ENCODE measurements at places on chromosomes 4 and X.

DNA sequence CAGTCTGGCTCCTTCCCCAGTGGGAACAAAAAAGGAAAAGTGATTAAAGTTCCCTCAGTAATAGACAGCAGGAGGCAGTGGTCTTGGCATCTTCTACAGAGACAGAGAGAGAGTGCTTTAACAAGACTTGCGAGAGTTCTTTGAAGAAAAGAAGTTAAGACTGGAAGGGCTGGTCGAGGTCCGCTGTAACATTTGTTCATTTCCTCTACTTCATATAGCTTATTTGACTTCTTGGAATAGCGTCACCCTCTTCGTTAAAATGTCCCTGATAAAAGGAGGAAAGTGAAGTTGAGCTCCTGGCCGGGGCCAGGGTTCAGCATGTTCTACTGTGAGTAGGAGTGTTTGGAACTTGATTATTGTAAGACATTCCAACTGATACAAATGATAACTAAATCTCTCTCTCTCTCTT, 179.8 kb downstream of the SLIT2 start:
- no peak for DNase-seq

DNA sequence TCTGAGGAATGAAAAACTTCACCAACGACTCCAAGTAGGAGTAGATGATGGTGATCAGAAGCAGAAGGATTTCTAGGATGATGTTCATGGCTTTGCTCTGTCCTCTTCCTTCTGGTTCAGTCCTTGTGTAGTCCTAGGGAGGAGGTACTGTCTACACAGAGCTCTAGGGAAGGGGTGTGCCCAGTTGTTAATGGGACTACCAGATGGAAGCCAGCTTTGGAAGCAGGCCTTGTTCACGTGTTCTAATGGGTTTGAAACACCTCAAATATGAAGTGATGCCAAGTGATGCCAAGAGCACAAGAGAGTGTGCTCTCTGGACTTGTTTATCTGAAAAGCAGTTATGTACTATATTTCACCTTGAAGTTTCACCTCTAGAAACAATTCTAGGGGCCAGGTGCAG, at the start of gene HSD17B13:
HSD17B13 (minus strand) TSS at position 129 of the 400 bp plus-strand sequence; CDS start at position 88, 41 bp downstream.
- no peak for DNase-seq

DNA sequence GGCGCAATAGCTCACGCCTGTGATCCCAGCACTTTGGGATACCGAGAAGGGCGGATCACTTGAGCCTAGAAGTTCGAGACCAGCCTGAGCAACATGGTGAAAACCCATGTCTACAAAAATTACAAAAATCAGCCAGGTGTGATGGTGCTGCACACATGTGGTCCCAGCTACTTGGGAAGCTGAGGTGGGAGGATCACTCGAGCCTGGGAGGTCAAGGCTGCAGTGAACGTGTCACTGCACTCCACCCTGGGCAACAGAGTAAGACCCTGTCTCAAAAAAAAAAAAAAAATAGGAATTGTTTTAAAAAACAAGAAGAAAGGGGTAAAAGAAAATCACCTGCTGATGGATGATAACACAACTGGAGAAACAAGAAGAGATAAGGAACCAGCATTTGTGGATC, 38.8 kb downstream of the CHIC2 start:
- no peak for DNase-seq

DNA sequence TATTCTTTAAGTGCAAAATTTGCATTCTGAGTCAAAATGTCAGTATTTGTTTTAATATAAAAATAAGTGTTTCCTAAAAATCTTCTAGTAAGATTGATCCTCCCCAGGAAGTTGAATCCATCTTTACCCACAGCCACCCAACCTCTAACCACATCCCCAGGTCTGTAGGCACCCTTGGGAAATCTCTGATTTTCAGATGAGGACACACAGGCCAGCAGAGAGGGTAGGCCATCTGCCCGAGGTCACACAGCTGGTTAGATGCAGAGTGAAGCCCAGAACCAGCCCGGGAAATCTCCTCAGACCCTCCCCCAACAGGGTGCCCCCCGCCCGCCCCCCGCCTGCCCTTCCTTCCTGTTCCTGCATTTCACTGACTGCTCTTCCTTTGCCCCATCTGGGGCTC, 277.5 kb downstream of the FBXW7 start:
- DNase-seq, result no peak

- DNase-seq, result no peak
Measured at GRCh38 chr4:126697748-126698147, 935.0 kb upstream of the INTU start.

DNA sequence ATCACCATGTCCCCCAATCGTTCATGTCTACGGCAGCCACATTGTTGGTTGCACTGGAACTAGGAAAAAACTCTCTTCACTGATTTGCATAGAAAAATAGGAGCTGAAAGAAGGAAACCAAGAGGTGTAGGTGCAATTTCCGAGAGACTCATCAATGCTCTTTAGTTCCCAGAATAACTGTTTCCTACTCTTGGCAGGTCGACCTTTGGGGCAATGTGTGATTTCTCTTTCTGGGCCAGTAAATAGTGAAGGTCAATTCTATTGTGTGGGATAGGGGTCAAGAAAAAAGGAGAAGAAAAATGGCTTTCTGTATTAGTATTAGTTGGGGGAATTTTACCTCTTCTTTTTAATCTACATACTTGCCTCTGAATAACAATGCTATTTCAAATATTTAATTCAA, 55.9 kb upstream of the PDE5A start:
- no peak for DNase-seq

GRCh38 chr4:10730019-10730418, 45.5 kb upstream of the CLNK start:
- DNase-seq, result no peak

- no peak for DNase-seq
Measured at GRCh38 chr4:168830777-168831512, 179.1 kb downstream of the CBR4 start.

DNA sequence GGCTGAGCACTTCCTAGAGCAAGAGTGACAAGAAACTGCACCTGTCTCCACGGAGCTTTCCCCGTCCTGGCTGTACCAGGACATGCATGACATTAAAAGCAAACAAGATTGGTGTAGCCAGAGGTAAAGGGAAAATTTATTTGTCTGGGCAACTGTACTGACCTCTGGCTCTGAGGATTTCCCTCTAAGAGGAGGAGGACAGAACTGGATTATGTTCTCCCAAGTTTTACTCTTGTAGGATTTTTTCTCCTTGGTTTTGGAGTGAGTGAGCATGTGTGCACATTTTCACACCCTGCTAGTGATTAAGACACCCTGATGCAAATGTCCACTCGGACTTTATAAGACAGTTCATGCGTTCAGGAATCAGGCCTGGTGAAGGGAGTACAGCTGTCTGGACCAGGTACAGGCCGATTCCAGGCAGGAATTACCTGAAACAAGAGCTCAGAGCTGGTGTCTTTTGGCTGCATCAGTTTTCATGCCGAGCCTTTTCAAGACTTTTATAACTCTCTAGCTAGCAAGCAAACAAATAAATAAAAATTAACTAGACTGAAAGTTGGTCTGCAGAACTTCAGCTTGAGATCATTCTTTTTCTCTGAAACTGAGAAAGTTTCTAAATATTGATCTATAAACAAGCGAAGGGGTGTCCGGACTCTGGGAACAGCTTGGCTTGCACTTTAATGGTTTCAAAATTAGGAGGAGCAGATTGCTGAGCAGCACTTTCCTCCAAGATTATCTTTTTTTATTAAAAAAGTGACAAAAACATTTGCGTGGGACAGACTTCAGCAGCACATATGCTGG, 51.3 kb upstream of the SPRY1 start:
- no peak for DNase-seq

- DNase-seq, result no peak
Measured at GRCh38 chr4:100056701-100057100, 106.6 kb upstream of the H2AZ1 start.

- no peak for DNase-seq
Measured at GRCh38 chr4:168337550-168337940, 19.0 kb upstream of the DDX60 start.

- DNase-seq, result peak; percentile 30
Measured at GRCh38 chr4:128060121-128060698, 902 bp upstream of the LARP1B start.

GRCh38 chrX:150032742-150033141, 94.5 kb upstream of the EOLA2 start:
- DNase-seq, result no peak

DNA sequence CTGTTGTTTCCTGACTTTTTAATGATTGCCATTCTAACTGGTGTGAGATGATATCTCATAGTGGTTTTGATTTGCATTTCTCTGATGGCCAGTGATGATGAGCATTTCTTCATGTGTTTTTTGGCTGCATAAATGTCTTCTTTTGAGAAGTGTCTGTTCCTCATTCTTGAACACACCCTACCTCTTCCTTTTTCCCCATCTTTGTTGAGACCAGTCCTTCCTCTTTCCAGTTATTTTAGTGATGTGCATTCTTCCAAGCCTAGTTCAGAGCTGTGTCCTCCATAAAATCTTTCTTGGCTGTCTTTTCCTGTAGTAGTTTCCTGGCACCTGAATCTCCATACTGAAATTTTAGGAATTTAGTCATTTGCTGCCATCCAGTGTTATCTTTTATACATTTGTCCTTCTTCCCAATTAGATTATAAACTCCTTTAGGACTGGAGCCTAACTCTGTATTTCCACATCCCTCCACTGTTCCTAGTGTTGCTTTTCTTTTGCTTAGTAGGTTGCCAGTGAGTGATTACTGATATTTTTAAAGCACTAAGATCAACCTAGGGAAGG, 11.4 kb downstream of the FHIP1A start:
- DNase-seq, result no peak

GRCh38 chrX:75546724-75547511, 24.1 kb upstream of the ZDHHC15 start:
- DNase-seq, result no peak

DNA sequence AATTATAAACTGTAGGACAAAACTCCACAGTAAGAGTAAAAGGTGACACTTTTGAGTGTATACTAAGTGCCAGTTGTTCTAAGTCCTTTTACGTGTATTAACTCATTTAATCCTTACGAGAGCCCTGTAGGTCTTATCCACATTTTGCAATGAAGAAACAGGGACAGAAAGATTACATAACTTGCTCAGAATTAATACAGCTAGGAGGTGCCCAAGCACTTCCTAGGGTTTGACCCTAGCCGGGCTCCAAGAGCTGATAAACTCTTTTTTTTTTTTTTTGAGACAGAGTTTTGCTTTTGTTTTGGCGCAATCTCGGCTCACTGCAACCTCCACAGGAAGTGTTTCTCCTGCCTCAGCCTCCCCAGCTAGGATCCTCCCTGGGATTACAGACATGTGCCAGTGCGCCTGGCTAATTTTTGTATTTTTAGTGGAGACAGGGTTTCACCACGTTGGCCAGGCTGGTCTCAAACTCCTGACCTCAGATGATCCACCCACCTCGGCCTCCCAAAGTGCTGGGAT, 110.4 kb downstream of the UBE2K start:
- DNase-seq, result no peak

DNA sequence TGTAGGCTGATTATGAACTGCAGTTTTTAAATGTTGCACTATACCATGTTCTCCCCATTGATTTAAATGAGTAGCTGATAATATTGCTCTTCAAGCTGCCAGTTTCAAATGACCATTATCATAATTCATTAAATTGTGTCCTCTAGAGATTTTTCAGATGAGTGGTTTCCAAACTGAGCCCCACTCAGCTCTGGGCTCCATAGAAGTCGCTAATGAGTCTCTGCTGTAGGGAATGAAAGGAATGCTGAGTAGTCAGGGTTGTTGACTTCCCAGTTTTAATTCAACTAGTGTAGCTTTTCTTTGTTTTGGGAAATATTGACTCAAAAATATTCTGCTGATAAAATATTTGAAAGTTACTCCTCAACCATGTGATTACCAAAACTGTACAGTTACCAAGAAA, 1081.1 kb downstream of the ARAP2 start:
- DNase-seq, result no peak

DNA sequence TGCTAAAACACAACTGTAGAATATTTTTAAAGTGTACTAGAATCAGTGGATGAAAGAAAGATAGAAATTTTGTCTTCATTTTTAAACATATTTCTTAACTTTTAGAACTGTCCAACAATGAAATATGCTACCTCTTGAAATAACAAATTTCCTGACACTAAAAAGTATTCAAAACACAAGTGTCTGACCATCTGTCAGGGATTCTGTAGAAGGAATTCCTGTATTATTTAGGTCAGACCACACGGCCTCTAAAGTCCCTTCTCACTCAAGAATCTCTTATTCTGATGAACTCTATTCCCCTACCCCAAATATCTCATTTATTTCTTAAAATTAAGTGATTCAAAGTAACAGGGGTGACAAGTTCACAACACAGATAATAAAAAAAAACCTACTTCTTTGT, 99.1 kb downstream of the MAML3 start:
- no peak for DNase-seq

DNA sequence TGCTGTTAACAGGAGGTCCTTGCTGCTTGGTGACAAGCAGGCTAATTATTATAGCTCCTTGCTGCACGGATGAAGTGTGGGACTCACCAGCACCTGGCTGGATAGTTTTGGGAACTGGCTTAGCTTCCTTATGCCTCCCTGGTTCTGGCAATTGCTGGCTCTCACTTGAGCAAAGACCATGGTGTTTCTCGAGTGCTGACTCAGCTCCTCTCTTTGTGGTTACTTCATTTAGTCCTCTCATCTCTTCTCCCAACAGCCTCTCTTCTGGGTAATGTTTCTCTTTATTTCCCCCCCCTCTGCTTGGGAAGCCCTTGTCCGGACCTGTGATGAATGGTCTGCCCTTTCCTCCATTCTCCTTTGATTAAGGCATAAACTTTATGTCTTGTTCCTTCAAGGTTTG, 100.4 kb downstream of the CBLL2 start:
- DNase-seq, result no peak

- no peak for DNase-seq
Measured at GRCh38 chrX:129979207-129979920, 3.1 kb upstream of the BCORL1 start.

GRCh38 chr4:183356173-183356830, 34.1 kb upstream of the CLDN24 start:
- no peak for DNase-seq
